ENCODE measurements at places on chromosomes 13 and 19.

GRCh38 chr13:76745261-76746200, 140.7 kb downstream of the KCTD12 start:
- no peak for DNase-seq
- H3K27ac ChIP-seq = no peak overlapping the region
- peaks cover 15% of the 10 kb centered on the region for H3K27me3 ChIP-seq
- H3K36me3 ChIP-seq = no peaks in the 10 kb centered on the region
- H3K4me1 ChIP-seq = no peaks in the 10 kb centered on the region

DNA sequence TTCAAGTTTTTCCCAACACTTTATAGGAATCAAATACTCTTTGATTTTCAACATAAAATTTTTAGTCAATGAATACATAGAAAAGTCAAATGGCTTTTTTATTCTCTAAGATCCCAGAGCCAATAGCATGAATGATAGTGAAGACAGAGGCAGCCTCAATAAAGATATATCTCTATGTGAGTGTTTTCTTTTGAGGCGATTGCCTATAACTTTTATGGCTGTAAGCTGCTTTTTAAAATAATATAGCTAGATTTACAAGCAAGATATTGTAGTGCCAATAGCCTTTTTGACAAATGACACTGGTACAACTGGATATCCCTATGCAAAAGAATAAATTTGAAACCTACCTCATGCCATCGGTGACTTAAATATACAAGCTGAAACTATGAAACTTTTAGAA, 1705.2 kb upstream of the PCDH20 start:
- H3K4me3 ChIP-seq = no peak overlapping the region
- no peaks in the 10 kb centered on the region for H3K4me1 ChIP-seq
- no peak for DNase-seq
- no peaks in the 10 kb centered on the region for H3K36me3 ChIP-seq
- no peak overlapping the region for H3K27ac ChIP-seq

- DNase-seq = no peak
- H3K36me3 ChIP-seq = no peaks in the 10 kb centered on the region
- H3K4me1 ChIP-seq = no peaks in the 10 kb centered on the region
- H3K4me3 ChIP-seq = no peak overlapping the region
- no peak overlapping the region for H3K27ac ChIP-seq
Observed at GRCh38 chr13:93172109-93172508, 54.5 kb upstream of the GPC6 start.

DNA sequence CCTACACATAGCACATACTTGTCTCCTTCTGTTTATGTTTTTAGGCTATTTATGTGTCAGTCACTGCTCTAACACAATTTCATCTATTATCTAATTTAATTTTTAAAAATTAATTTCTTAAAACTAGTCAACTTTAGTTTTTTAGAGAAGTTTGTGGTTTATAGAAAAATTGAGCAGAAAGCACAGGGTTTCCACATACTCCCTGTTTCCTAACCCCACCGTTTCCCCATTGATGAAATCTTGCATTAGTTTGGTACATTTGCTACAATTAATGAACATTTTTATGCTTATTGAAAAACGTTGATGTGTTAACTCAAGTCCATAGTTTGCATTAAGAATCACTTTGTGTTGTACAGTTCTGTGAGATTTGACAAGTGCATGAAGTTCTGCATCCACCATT, 53.5 kb downstream of the TNFSF13B start:
- peaks cover 21% of the 10 kb centered on the region for H3K4me1 ChIP-seq
- H3K4me3 ChIP-seq = no peak overlapping the region
- H3K27ac ChIP-seq = no peak overlapping the region
- no peaks in the 10 kb centered on the region for H3K27me3 ChIP-seq

DNA sequence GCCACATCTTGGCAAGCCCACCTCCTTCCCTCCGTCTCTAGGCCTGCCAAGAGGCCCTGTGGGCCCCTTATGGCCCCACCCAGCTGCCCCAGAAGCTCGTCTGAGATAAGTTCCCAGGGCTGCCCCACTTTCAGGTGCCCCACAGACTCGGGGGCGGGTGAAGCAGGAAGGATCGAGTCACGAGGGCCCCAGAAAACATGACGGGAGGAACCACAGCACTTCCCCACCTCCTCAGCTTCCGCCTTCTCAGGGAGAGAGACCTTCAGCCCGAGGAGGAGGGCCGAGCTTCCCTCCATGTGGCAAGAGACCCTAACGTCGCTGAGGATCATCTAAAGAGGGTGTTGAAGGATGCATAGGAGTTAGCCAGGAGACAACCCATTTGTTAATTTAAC, 4.5 kb upstream of the IL12RB1 start:
- H3K4me3 ChIP-seq = peak overlapping the region; percentile 61
- peak; percentile 94 for DNase-seq
- H3K36me3 ChIP-seq = no peaks in the 10 kb centered on the region

DNA sequence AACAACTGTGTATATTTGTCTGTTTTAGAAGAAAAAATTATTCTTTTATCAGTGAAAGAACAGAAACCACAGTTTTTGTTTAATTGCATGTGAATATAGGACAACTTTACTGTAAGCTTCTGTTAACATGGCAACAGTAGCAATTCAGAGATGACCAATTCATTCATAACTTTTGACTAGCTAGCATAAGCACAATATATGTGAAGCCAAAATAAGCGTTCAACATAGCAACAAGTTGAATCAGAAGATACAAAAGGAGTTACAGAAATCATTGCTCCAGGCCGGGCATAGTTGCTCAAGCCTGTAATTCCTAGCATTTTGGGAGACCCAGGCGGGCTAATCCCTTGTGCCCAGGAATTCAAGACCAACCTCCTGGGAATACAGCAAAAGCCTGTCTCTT, 197.1 kb upstream of the GPC6 start:
- H3K27me3 ChIP-seq = no peaks in the 10 kb centered on the region
- no peaks in the 10 kb centered on the region for H3K36me3 ChIP-seq
- no peak overlapping the region for H3K4me3 ChIP-seq

All from activated naive CD4-positive, alpha-beta T cell treated with anti-CD3 and anti-CD28 coated beads for 36 hours (primary cell).